Stimulated activated CD8-positive, alpha-beta memory T cell treated with anti-CD3 and anti-CD28 coated beads, Interleukin-7, amount 100 ng/mL, for 1 hour (primary cell): ENCODE measurements at places on chromosomes 5 and 9.
A peak's percentile ranks its signal among the peaks of the same experiment; 100 is the strongest.

DNA sequence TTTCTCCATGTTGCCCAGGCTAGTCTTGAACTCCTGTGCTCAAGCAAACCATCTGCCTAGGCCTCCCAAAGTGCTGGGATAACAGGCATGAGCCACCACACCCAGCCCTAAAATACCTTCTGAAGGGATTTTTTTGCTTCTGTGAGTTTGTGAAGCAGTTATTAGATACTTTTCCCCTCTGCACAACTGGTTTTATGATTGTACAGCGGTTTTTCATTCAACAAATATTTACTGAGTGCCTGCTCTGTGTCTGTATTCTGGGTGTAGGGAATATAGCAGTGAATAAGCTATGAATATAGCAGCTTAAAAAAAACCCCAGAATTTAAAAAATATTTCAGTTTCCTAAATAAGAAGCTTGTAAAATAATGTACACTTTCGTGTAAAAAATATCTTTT is 2.3 kb downstream of the SNX24 start:
- DNase-seq, result no peak

- DNase-seq, result no peak
Observed at GRCh38 chr9:106860721-106861639, 2.0 kb upstream of the ZNF462 start.

DNA sequence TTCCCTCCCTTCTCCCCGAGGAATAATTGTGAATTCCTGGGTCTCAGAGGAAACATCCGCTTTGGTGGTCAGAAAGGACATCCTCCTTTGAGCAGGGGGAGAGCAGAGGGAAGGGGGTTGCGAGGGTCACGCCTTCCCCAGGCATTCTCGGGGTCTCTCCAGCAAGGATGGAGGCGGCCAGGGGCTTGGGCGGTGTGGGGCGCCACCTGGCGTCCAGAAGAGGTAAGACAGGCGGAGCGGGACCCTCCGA is 129.1 kb downstream of the KCNIP1 start:
- peak; percentile 15 for DNase-seq

- no peak for DNase-seq
Observed at GRCh38 chr9:35656831-35657545, 831 bp downstream of the RMRP start.

DNA sequence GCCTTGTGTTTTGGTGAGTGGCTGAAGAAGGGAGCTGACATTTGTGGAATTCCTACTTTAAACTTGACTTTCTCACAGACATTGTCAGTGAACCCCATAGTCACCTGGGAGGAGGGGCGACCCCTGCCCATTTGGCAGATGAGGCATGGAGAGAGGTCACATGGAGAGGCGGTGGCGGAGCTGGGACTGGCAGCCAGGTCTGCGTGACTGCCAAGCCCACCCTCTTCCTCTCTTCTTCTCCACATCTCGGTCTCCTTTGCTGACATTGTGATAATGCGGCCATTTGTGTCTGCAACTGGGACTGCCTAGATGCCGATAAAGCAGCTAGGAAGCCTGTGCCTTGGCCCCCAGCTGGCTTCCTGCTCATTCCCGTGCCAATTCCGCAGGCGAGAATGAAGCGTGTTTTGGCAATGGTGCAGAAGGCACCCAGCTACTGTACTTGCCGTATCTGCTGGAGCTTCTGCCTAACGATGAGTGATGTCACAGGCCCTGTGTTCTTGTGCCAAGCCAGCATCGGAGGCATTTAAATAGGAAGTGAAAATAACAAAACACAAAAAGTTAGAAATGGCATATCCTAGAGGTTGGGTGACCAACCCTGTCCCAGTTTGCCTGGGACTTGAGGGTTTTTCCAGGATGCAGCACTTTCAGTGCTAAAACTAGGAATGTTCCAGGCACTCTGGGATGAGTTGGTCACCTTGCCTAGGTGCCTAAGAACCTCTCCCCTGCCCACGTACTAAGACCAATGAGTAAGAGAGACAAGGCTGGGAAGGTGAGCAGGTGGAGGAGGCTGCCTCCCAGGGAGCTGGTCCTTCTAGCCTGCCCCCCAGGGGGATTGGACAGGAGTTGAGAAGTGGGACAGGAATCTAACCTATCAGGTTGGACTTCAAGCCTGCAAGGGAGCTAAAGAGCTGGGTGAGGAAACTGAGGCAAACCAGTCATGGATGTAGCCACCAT is 23.6 kb downstream of the OLFML2A start:
- DNase-seq, result no peak

DNA sequence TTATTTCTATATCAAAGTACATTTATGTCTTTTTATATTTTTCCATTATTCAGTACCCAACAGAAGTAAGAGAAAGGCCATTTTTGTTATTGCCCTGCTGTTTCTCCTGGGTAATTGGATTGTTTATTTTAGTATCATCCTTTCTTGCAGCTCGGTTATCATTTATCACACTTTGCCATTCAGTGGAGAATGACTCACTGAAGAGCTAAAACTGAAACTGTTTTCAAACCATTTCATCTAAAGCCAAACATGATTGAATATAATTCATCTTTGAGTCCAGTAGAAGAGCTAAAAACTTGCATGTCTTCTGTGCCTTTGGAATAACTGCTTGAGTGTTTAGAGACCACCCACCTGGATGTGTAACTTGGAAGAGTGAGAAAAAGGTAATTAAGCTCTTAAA is 139.5 kb upstream of the PRDM9 start:
- no peak for DNase-seq

GRCh38 chr5:140694276-140694675 is 3.0 kb downstream of the HARS2 start:
- no peak for DNase-seq

DNA sequence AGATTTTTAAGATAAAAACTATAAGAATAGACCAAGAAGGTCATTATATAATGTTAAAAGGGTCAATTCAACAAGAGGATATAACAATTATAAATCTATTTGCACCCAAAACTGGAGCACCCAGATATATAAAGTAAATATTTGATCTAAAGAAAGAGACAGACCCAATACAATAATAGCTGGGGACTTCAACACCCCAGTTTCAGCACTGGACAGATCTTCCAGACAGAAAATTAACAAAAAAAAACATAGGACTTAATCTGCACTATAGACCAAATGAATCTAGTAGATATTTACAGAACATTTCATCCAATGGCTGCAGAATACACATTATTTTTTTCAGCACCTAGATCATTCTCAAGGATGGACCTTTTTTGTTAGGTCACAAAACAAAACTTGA is 331.9 kb downstream of the SPOCK1 start:
- DNase-seq, result no peak

GRCh38 chr9:93111001-93111370 is 15.0 kb downstream of the CARD19 start:
- DNase-seq, result no peak
